DMS 273 treated with DMSO at 0.1 percent for 48 hours (cell line): ENCODE measurements at places on chromosomes 2 and 18.

DNA sequence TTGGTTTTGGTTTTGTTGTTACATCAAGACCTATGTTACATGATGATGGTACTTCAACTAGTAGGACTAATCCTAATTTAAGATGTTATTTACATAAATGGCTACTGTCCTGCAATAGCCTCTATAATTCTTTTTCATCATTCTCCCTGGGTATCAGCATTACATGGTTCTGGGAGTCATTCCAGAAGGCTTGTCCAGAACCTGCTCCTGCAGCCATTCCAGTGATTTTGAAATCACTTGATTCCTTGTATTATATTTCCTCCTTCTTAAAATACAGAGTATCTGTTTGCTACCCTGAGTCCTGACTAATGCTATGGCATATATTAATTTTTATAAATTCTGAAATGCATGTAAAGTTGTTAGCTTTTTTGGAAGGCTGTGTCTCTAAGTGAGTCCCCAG is 400.5 kb upstream of the MEIS1 start:
- no peak for DNase-seq

DNA sequence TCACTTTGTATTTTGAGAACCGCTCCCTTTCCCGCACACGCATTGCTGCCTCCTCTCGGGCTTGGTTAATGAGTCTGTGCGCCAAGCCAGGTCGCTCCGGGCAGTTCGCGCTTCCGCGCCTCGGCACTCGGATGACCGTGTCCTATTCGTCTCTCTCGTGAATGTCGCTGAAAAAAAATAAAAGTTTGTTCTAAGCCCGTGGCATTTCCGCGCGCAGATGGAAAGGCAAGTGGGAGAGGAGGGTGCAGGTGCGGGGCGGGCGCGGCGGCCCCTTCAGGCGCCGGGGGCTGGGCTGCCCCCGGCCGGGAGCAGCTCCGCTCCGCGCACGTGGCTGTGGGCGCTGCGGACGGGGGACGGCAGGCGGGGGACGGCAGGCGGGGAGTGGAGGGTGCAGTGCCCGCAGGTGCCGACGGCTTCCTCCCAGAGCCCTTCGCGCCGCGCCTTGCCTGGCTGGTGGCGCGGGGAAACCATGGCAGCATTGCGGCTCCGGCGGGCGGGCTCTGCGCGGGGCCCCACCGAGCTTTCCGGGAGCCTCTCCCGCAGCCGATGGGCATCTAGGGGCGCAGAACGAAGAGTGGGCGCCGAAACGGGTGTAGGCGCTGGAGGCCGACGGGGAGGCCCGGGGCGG is 159.6 kb upstream of the SIX2 start:
- DNase-seq, result no peak

- no peak for DNase-seq
Observed at GRCh38 chr2:134762508-134762907, 43.7 kb upstream of the TMEM163 start.

- DNase-seq, result no peak
Observed at GRCh38 chr2:37985333-37985732, 60.2 kb downstream of the RMDN2 start.

DNA sequence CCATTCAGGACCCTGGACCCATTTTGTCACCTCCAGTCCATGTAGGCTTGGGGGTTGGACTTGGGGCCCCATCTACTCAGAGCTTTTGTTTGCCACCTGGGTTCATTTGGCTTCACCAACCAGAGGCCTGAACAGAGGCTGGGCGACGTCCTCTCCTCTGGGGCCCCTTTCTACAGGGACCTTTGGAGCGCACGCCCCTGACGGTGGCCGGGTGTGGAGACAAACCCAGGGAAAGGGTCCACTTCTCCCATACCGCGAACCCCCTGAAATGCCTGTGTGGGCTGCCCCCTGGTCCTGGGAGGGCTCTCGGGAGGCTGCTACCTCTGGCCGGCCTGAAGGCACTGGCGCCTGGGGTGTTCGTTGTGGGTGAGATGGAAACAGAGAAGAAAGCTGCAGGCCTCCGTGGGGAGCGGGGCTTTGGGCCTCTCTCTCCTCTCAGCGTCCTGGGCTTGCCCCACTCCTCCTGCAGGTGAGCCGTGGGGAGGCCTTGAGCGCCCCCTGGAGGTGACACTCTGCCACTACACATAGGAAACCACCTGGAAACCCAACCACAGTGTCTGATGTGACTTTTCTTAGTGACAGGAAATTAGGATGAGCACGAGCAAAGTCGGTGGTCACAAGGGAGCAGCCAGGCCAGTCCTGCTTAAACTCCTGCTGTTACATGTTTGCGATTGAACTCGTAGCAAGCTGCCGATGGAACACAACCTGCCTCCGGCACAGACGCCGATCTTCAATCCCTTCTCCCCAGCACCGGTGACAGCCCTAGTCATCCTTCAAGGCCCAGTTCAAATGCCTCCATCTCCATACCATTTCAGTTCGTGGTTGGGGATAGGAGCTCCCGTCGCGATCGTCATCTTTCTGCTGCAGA is 12.0 kb upstream of the NTSR2 start:
- no peak for DNase-seq

GRCh38 chr18:23701017-23701416 is 11.8 kb downstream of the LAMA3 start:
- no peak for DNase-seq

GRCh38 chr18:28175930-28176697 is 816 bp downstream of the CDH2 start:
- no peak for DNase-seq

DNA sequence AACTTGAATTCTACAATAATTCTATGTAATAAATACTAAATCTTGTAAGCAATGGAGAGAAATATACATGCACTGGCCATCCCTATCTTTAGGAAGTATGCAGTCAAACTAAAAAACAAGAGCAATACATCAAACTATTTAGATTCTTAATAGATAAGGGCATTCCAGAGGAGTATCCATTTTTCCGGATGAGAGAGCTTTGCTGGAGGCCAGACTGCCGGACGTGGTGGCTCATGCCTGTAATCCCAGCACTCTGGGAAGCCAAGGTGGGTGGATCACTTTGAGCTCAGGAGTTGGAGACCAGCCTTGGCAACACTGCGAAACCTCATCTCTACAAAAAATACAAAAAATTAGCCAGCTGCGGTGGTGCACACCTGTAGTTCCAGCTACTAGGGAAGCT is 60.8 kb downstream of the KIF5C start:
- DNase-seq, result no peak

DNA sequence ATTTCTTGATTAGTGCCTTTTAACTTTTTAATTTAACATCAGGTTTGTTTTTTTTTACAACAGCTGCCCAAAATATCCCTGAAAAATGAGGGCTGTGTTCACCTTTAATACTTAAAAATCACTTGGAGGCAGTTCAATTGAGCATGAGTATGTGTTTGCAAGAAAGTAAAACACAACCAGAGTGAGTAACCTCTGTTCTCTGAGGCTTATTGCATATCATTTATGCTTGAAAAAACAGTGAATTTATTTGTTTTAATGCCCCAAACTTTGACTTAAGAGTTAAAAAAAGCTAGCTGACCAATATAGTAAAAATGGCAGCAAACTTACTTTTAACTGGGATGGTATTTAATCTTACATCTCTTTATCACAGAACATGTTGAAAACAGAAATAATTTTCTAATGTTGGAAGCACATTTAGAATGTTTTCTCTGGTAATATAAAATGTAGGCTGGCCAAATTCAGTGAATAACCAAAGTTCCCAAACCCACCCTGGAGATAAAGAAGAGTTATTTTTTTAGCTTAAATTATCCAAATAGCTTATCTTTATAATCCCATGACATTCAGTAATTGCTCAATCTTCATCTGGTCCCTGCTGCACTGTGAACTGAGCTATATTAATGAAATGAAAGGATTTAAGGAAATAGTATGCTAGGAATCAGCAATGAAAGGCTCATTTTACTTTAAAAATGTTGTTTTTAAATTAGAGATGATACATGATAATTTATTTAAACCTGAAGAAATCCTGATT is 24.8 kb upstream of the EFEMP1 start:
- no peak for DNase-seq

GRCh38 chr2:29053223-29053622 is 21.1 kb downstream of the PCARE start:
- no peak for DNase-seq

DNA sequence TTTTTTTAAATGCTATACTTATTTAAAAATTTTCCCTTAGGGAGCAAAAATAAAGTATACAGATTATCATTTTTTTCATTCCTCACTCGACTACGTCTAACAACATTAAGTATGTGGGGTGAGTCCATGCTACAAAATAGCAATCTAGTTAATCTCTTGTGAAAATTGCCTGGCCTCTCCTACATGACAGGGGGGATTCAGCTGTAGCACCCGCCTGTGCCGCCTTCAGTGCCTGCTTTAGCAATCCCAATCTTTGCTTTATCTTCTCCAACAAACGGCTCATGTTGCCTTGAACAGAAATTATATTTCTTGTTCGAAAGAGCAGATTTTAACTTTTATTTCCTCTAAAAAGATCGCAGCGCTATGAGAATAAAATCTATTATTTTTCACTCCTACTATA is 2.4 kb upstream of the SOX11 start:
- DNase-seq, result no peak

DNA sequence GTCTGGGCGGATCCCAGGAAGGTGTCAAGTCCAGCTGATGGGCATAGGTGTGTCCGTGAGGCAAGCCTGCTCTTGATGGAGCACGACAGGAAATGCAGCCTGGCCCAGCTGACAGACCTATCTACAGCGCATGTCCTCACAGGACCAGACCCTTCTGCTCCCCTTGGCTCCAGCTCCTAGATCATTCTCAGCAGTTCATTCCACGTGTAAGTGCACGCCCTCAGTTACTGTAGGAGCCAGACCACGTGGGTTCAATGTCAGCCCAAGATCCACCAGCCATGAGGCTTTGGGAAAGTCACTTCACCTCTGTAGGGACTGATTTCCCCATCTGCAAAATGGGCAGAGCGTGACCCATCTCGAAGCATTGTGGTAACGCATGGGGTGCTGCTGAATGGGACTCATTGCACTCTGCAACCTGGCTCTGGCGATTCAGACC is 47.8 kb downstream of the TMEM17 start:
- no peak for DNase-seq

GRCh38 chr2:42877511-42877910 is 85.1 kb upstream of the HAAO start:
- DNase-seq, result no peak

GRCh38 chr2:168348076-168348475 is 100.7 kb upstream of the STK39 start:
- DNase-seq, result no peak

DNA sequence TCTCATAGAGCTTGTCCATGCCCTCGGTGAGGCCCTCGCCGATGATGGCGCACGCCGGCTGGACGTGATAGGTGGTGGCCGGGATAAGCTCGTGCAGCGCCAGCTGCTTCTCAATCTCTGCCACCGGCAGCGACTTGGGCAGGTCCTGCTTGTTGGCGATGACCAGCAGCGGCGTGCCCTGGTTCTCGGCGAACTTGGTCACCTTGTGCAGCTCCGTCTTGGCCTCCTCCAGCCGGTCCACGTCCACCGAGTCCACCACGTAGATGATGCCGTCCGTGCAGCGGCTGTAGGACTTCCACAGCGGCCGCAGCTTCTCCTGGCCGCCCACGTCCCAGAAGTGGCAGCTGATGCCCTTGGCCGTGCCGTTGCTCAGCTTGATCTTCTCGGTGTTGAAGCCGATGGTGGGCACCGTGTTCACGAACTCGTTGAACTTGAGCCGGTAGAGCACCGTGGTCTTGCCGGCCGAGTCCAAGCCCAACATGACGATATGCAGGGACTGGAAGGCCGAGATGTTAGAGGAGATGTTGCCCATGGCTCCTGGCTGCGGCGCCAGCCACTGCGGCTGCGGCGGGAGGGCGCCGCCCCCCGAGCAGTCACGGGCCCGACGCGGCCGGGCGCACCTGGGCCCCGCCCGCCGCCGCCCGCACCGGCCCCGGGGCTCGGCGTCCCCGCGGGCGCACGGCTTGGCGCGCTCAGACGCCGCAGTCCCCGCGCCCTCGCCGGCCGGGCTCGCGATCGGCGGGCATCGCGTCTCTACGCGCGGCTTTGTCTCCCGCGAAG is 636 bp downstream of the ARL4C start:
- no peak for DNase-seq

DNA sequence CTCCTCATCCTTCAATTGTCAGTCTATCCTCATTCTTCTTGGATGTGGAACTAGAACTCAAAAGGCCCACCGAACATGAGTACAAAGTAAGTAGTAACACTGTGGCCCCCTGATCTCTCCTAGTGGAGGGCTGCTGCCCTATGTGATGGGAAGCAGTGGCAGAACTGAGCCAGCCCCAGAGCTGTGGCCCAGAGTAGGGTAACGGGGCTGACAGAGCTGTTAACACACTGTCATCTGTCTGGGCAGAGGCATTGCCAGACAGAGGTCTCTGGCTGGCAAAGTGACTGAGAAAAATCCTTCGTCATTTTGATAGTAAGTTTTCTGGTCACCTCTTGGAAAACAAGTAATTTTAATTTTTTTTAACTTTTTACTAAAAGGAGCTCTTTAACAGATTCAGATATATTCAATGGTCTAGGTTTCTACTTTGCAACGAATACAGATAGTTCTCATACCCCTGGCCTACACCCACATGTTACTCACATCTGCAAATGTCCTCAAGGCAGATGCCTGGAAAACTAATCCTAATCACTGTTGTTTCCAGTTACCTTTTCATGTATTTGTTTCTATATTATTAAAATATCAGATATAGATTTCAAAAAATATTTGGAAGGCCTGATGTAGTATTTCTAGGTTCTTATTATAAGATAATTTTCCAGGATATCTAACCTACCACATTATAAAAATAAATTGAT is 588.7 kb downstream of the CPS1 start:
- DNase-seq, result no peak

GRCh38 chr2:108943751-108944150 is 45.3 kb downstream of the EDAR start:
- no peak for DNase-seq

GRCh38 chr18:7830468-7830867 is 263.4 kb downstream of the PTPRM start:
- DNase-seq, result peak; percentile 28

DNA sequence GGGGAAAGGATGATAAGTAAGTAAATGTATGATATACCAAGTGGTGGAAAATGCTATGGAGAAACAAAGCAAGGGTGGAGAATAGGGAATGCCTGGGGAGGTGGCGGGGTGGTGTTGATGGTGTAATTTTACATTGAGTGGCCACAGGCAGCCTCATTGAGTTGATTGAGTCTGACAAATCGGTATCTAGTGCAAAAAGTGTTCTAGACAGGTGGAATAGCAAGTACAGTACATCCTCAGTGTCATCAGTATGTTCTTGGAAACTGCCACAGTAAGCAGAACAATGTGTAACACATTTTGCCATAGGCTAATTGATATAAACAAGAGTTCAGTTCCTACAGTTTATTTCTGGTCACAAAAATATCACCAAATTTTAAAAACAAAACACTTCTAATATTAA is 46.4 kb downstream of the UGP2 start:
- no peak for DNase-seq

DNA sequence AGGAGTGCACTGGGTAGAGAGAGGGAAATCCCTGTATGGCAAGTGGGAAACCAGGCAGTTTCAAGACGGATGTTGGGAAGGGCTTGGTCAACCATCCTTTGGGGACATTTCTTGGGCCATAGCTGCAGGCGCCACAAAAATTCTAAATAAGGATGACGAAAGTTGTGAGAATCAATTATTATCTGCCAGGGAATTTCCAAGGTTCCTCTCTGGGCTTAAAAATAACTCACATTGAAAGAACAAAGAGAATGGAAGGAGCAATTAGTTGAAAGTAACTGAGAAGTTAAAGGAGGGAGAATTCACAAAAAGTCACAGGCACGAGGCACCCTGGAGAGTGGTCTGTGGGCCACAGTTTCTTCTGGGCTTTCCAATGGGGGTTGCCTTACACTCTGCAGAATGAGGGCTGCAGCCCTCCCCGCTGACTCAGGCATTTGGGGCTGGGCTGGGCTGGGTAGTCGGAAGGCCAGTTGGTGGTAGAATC is 195.7 kb downstream of the SMAD7 start:
- no peak for DNase-seq

GRCh38 chr2:156333951-156334495 is 1.5 kb upstream of the NR4A2 start:
- DNase-seq, result no peak
